ELR (cell line): ENCODE measurements at places on chromosomes 7 and 10.
A peak's percentile ranks its signal among the peaks of the same experiment; 100 is the strongest.

DNA sequence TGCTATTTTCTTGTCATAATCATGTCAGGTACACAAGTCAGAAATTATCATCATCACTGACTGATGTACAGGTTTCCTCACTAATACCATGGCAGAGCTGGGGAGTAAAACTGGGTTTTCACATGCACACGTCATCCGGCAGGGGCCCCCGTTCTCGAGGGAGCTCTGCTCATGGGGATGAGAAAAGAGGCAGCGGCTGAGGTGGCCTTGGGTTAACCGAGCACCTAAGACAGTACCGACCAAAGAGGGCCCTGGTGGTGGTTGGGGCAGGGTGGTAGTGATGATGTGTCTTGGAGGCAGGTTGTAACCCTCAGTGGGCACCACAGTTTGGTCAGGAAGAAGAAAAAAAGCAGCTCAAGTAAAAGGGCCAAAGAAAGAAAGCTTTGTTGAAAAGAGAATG, 12.1 kb upstream of the TRPV6 start:
- no peak for DNase-seq

- DNase-seq, result no peak
These were observed 14.1 kb downstream of the TRPV6 start for GRCh38 chr7:142871260-142872105.

DNA sequence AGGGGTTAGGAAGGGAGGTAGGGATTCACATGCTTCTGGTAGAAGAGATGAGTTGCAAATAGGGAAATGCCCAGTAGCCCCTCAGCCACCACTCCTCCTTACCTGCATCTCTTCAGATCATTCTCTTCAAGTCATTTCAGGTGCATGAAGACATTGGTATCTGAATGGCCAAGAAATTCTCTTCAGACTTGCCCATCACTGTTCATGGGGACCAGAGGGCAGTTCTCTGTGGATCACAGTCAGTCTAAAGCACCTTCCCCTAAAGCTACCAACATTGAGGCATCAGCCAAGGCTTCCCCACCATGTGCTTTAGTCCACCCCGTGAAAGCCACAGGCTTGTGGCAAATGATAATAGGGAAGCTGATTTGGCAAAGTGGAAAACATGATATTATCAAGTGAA, 319.4 kb upstream of the ZNF32 start:
- no peak for DNase-seq

DNA sequence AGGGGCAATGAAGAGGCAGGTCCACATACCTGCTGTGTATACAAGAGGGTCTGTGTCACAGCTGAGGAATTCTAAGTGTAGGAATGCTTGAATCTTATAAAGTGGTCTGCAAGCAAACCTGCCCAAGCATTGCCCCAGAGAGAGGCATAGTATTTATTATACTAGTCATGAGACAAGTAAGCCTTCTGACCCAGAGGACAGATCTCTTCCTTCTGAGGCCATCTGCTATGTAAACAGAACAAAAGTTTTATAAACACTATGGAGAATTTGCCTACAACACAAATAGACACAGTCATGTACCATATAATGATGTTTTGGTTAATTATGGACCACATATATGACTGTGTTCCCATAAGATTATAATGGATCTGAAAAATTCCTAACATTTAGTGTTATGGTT, 388.2 kb downstream of the NEBL start:
- DNase-seq, result no peak

GRCh38 chr7:90931986-90932916, 332.0 kb upstream of the FZD1 start:
- DNase-seq, result no peak

GRCh38 chr7:22860337-22860736, 37.7 kb upstream of the TOMM7 start:
- peak; percentile 47 for DNase-seq

- no peak for DNase-seq
These were observed 23.9 kb downstream of the NUDCD3 start for GRCh38 chr7:44466300-44467216.

DNA sequence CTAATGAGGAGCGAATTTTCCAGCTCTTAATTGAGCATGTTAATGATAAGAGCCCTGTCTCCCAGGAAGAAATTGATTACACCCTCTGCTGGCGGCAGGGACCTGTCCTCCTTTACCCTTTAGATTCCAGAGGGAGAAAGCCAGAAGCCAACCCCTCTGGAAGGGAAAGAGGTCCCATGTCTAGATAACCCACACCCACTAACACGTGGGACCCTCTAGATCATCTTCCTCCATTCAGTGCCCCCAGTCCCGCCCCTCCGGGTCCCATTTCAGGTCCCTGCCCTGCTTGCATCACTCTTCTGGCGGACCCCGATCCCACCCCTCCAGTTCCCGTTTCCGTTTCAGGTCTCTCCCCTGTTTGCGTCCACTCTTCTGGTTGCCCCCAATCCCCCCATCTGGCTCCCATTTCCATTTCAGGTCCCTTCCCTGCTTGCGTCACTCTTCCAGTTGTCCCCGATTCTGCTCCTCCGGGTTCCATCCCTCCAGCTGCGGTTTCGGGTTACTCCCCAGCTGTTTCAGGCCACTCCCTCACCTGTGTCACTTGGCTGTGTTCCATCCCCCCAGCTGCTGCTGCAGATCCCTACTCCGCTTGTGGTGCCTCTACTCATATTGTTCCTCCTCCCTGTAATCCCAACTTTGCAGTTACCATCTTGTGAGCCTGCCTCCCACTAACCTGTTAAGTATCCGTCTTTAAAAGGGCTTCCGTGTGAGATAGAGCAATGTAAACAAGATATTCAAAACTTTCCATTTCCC, 202.4 kb downstream of the SH2D4B start:
- DNase-seq, result no peak

GRCh38 chr10:2680821-2681220, 386.5 kb upstream of the PFKP start:
- no peak for DNase-seq
